ENCODE measurements at places on chromosomes 3 and 15.

GRCh38 chr3:126358038-126358815 lies 1.0 kb upstream of the KLF15 start:
- no peak for DNase-seq

- DNase-seq = no peak
Observed at GRCh38 chr3:89227218-89227617, 119.8 kb downstream of the EPHA3 start.

DNA sequence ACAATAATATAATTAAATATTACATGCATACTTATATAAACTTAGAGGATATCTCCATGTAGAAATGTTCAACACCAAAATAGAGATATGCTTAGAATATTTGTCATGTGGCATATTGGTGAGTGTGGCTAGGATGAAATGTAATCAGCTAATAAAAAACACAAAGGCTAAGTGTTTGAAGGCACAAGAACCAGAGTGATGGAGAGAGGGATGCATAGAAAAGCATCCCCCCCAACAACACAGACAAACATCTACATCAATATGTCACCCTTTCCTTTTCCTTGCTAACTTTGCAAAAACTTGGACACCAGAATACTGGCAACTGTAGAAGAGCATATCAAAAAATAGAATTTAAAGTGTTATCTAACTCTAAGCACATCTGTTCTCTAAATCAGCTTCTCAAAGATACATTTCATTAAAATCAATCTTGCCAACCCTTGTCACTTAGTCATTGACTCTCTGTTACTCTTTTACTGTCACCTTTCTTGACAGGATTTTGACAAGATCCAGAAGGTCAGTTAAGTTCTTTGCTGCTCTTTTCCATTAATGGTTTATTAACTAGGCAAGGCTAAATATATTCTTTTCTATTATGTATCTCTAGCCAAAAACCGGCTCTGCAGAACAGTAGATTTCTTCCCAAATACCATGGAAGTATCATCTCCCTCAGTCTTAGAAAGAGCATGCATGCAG lies 695.9 kb downstream of the OTOL1 start:
- DNase-seq = no peak

- no peak for DNase-seq
Observed at GRCh38 chr3:60101621-60102020, 1051.8 kb upstream of the CFAP20DC start.

- no peak for DNase-seq
Observed at GRCh38 chr3:22296601-22297000, 545.6 kb upstream of the ZNF385D start.

- DNase-seq = no peak
Observed at GRCh38 chr3:153293265-153293664, 131.2 kb downstream of the RAP2B start.

DNA sequence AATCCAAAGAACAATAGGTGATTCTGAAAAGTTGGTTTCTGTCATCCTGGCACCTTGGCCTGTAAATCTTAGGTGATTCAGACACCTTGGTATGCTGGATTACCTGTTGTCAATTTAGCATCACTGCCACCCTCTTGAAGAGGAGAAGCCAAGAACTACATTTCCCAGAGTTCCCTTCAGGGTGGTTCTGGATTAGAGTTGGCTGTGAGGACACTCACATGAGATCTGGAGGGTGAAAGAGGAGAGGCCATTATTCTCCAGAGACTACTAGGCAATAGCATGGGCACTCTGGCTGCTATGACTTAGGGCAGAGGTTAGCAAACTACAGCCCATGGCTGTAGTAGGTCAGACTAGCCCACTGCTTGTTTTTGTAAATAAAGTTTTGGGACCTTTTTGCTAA lies 41.7 kb upstream of the CORO2B start:
- DNase-seq = no peak

GRCh38 chr15:33907326-33907725 lies 61.0 kb upstream of the CHRM5 start:
- no peak for DNase-seq

DNA sequence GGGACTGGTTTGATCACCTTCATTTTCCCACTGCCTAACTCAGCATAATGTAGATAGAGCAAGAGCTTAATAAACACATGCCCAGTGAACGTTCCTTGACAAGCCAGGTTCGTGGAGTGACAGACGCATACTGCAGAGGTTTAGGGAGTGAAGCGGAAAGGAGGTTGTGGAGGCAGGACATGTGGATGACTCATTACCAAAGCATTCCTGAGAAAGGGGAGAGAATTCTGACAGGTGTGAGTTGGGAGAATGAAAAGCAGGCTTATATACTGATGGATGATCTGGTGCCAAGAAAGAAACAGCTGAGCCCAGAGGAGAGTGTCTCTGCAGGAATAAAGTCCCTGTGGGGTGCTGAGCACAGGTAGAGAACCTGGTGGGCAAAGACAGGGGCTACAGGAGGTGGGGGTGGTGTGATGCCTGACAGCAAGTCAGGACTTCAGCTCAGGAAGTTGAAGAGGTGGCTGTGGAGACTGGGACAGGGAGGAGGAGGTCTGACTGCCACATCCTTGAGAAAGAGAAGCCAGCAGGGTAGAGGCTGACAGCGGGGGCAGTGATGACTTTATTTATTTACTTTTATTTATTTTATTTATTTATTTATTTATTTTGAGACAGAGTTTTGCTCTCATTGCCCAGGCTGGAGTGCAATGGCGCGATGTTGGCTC lies 2.4 kb upstream of the RPL29 start:
- no peak for DNase-seq

GRCh38 chr15:99409097-99409473 lies 156.7 kb upstream of the MEF2A start:
- peak; percentile 13 for DNase-seq

DNA sequence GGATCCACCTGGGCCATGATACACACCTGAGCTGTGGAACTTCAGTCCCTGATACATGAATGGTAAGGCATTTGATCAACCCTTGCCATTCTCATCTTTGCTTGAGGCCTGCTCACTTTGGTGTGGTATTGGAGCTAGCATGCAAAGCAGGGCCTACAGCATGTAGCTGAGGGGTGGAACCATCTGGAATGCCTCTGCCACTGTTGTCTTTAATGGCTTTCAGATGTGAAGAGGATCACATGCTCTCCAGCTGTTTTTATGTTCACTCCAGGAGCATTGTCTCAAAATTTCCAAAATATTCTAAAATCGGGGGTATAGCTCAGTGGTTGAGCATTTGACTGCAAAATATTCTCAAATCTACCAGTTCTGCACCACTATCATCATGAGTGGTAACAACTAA lies 64.4 kb upstream of the PHLDB2 start:
- DNase-seq = no peak

DNA sequence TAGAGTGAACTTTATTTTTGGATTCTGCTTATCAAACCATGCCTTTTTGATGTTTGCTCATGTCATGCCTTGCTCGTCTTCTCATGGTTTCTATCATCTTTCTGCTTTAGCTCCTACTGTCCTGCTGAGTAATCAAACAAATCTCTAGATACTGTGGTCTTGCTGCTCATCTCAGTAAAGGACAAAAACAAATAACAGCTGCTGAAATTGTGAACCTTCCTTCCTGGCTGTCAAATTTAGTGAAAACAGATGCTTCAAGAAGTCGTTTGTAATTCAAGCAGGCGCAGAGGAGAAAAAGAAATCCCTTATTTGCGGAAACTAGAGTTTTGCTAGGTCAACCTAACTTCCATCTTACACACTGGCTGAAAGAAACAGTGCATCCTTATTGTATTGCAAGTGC lies 616.1 kb upstream of the ALCAM start:
- DNase-seq = no peak

DNA sequence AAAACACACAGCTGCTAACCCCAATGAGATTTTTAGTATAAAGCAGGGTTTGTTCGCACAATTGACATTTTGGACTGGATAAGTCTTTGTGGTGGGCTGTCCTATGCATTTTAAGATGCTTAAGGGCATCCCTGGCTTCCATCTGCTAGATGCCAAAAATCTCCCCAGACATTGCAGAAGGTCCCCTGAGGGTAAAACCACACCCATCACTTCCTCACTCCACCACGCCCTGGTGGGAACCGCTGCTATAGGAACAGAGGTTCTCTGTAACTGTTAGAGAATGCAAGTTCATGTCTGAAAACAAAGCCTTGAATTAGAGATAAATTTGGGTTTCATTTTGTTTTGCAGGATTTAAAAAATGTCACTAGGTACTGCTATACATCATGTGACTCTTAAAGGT lies 67.7 kb downstream of the ARHGEF26 start:
- DNase-seq = no peak

DNA sequence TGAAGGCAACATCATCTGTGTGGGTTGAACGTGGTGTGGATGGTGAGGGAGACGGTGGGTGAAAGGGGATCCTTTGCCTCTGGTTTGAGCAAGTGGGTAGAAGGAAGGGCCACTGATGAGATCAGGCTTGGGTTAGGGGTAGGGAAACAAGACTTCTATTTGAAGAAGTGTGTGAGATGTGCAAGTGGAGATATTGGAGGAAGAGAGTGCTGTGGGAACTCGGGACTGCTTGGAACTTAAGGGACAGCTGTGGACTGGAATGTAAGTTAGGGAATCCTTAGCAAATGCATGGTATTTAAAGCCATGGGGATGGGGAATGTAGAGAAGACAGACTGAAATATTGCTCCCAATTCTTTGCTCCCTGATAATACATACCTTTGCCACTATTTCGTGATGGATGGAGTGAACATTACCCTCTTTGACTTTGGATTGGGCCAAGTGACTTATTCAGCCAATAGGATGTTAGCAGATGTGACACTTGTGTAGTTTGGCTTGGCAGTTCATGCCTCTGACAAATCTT lies 30.2 kb upstream of the AMOTL2 start:
- DNase-seq = no peak

DNA sequence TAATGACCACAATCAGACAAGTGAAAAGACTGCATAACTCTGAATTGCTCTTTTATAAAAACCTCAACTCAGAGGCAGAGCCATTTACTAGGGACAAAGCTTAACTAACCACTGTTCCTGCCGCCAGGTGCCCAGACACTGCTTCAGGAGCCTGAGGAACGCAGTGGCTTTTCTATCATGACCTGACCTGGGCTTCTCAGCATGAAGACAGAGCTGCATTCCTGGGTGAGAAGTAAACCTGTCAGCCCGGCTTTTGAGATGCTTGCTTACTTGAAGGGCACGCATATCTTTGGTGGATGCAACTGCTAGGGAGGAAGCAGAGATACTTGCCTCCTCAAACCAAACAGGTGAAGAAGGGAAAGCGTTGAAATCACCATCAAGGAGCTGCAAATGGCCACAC lies 7.9 kb downstream of the LRRC31 start:
- DNase-seq = no peak

All from Panc1 (cell line).